Left renal cortex interstitium (tissue), 4 donors: ENCODE measurements at places on chromosomes 1 and 21.

GRCh38 chr1:157477419-157477818 is 74.9 kb downstream of the FCRL5 start:
- DNase-seq, result no peak

- DNase-seq, result no peak
Measured at GRCh38 chr1:92944901-92945747, 16.1 kb downstream of the DIPK1A start.

DNA sequence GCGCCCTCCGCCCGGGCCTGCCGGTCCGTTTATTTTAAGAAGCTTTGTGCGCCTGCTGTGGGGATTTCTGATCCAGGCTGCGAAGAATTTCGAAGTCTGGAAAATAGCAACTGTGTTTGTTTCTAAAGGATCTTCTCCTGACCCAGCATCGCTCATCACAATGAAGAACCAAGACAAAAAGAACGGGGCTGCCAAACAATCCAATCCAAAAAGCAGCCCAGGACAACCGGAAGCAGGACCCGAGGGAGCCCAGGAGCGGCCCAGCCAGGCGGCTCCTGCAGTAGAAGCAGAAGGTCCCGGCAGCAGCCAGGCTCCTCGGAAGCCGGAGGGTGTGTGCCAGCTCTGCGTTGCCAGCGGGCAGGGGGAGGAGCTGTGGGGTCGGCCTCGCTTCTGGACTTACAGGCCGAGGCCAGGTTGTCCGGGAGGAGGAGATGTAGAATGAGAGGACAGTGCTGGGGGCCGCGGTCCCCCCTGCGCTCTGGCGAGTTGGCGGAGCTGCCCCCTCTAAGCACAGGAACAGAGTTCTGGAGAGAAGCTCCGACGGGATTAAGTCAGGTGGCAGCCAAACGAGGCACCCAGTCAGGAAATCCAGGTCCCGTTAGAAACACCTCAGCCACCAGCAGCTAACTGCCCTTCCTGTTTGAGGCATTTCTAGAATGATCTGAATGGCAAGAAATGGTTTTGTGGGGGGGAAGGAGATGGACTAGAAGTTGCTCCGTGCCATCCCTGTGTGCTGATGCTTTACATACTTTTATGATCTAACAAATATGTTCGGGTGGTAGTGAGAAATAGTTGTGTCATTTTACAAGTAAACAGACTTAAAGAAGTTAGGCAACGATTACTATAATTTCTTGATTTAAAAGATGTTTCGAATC is 948 bp downstream of the TXLNA start:
- DNase-seq, result no peak

DNA sequence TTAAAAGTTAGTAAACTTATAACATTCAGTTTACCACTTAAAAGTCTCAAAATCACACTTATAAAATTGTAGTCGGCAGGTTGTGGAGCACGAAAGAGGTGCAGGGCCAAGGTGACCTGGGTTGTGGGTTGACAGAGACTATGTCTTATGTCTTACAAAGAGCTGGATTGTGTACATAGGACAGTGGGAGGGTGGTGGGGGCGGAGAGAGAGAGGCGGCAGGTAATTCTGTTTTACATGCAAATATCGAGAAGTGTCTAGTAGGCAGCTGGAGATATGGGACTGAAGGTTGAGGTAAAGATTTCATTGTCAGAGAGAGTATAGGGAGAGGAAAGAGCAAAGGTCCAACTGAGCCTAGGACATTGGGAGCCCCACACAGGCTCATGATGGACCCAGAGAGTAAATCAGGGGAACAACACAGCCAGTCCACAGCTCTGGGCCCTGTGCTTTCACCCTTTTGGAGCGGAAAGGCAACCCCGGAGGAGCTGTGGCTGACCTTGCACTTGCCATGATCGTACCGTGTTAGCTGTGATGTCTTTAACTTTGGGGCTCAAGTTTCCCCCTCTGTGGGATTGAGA is 28.1 kb upstream of the ZBTB18 start:
- no peak for DNase-seq

DNA sequence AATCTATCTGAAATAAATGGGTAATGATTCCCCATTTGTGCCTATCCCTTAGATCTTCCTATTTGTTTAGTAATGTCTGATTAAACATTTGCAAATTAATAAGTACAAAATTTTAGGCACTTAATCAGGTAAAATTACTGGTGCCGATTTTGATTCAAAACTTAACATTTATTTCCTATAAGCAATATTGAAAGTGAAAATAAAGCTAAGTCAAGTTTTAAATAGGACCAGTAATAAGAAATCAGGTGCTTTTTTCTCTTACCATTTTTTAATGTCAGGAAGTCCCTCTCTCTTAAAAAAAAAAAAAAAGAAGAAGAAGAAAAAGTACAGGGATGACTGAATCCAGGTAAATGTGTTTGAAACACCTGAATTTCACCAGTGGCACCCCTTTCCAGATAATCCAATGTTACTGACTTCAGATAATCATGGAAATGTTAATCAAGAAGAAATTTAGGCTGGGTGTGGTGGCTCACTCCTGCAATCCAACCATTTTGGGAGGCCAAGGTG is 836 bp upstream of the GBP4 start:
- DNase-seq, result no peak

DNA sequence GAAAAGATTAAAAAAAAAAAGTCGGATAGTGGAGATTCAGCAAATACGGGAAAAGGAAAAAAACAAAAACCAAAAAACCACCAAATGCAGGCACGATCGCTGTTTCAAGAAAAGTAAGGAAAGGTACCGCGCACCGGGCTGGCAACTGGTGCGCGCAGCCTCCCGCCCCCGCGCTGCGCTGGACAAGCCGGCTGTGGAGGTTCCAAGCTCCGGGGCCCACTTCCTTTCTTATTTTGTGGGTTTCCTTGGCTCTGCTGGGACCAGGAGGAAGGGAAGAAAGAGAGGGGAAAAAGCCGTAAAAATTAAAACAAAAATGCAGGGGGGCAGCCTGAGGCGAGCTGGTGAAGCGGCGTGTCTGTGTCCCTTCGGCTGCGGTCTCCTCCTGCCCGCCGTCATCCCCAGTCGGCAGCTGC is 233 bp downstream of the ADAMTS5 start:
- DNase-seq, result no peak

- DNase-seq, result no peak
Measured at GRCh38 chr1:80915491-80915890, 885.2 kb upstream of the ADGRL2 start.

DNA sequence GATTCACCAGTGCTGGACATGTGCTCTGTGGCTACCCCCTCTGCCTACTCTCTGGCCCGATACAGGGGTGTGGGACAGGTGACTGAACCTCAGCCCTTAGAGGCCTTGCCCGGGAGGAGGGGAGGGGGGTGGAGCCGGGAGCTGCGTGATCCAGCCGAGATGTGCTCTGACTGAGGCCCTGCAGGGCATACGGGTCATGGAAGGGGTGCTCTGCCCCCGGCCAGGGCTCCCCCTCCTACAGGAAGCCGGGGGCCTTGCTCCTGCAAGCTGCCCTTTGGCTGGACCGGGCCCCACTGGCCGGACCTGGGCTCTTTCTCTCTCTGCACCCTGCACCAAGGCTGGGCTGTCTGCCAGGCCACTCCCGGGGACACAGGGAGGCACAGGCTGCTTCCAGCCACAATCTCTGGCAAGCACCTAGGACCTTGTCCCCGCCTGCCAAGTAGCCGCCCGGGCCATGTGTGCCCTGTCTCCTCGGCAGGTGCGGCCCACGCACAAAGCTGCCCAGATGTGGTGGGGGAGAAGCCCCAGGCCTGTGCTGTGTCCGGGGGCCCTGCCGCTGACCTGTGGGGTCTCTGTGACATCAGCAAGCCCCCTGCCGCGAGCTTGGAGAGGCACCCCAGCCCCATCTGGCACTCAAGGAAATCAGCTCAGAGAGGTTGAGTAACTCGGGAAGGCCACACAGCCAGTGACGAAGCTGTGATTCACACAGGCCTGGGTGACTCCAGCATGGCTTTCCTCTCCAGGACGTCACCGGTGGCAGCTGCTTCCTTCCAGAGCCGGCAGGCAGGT is 1.5 kb downstream of the SCNN1D start:
- no peak for DNase-seq

- DNase-seq, result no peak
Measured at GRCh38 chr1:69433073-69433472, 134.6 kb upstream of the LRRC7 start.

- no peak for DNase-seq
Measured at GRCh38 chr21:43654806-43655489, 4.3 kb downstream of the HSF2BP start.

GRCh38 chr1:47675047-47675675 is 237.3 kb downstream of the FOXD2 start:
- no peak for DNase-seq

DNA sequence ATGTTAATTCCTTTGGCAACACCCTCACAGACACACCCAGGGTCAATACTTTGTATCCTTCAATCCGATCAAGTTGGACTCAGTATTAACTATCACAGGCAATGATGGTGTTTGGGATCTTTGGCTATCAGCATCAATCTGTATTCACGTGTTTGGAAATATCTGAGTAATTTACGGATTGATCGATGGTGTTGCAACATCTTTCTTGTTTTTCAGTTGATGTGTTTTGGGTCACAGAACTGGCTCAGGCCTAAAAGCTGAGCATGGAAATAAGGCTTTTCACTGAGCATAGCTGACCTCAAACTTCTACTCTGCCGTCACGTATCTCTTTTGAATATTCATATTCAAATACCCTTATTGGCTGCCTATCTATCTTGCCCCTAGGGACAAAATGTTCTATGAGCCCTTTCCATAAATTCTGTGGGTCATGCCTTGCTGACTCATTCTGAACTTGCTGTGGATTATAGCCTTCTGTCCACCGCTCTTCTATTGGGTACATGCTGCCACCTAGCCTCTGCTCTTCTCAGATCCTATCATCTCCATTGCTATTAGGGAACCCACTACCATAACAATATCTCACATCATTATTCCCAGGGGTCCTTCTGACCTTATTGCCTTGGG is 156.0 kb downstream of the PDE4B start:
- DNase-seq, result no peak

- no peak for DNase-seq
Measured at GRCh38 chr1:116115476-116116439, 4.6 kb downstream of the MAB21L3 start.

DNA sequence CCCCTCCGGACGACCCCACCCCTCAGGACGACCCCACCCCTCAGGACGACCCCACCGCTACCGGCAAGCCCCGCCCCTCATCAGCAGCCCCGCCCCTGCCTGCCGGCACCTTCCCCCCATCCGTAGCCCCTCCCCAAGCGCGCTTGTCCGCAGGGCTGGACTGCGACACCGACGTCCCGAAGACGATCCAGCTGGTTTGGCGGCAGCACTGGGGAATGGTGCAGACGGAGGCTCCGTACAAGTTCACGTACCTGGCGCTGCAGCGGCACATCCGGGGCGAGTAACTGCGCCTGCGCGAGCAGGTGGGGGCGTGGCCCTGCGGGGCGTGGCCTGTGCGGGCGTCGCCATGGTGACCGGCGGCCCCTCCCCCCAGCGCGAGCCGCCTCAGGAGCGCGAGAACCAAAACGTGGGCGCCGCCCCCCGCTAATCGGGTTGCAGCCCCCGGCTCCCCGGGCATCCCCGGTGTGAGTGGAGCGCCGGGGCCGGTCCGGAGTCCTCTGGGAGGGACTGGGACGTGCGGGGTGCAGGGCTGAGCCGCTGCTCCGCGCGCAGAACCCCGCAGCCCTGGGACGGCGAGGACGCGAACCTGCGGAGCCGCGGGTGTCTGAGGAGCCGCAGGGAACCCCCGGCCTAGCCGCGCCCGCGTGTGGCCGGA is 4.9 kb downstream of the RNF223 start:
- DNase-seq, result no peak

GRCh38 chr1:43304314-43304681 is 3.5 kb downstream of the TIE1 start:
- no peak for DNase-seq

DNA sequence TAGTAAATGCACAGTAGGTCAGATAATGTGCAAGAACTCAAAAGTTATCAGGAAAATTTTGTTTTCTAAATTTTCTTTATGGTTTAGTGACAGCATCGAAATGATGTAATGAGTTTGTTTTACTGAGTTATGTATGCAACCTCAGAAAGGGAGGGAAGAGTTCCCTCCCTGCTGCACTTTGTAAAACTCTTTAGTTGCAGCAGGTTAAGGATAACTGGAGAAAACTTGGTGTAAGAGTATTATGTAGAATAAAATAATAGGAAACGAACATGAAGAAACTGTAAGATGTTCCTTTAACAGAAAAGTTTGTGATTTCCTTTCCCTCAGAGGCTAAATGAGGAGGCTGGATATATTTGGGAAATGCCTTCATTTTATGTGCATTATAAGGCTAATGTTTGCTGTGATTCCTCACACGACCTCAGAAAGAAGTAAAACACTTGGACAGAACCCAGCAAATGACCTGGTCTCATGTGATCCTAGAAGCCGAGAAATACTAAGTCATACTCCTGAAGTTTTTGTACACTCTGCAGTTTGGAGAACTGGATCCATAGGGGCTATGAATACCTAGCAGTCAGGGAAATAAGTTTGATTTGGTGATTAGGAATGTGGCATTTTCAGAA is 35.4 kb downstream of the ADGRL2 start:
- no peak for DNase-seq

DNA sequence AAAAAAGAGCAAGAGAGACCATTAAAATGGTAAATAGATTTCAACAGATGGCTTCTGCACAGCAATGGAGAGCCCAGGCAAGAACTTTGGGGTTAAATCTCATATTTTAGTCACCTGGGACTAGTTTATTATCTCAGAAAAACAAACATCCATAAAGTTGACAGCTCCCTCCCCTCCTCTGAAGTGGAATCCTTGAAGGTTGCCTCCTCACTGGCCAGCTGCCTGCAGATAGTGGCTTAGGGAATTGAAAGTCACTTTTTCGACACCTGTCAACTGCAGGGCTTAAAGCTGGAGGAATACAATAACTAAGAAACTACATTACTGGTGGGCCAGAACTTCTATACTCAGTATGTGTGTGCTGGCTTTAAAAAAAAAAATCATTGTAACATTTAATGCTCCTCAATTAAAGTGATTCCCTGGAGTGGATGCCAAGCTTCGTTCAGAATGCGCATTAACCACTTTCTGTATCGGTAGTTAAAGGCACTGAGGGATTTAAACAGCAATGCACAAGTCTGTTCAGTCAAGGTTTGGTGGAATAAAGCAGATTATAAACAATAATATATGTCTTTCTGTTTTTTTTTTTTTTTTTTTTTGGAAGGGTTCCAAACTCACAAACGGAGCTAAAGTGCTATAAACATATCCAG is 52.5 kb downstream of the LHX4 start:
- no peak for DNase-seq

GRCh38 chr1:169925505-169926482 is 32.1 kb upstream of the SCYL3 start:
- no peak for DNase-seq

DNA sequence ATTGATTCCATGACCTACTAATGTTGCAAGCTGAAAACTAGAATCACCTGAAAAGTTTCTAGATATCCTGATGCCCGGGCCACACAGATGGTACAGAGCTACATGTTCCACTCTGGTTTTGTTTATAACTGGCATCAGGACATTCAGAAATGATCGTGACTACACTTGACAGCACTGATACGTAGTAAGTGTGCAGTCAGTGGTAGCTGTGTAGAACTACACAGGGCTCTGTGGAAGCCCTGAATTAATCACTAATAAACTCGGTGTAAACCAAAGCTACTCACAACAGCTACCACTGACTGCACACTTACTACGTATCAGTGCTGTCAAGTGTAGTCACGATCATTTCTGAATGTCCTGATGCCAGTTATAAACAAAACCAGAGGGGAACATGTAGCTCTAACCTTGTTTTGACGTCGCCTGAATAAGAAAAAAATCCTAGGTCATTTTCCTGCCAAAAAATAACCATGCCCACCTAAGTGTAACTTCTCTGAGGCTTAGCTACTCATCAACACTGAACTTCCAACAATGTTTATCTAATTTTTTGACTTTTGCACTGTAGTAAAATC is 149.7 kb downstream of the TGFBR3 start:
- DNase-seq, result no peak
